ENCODE measurements at places on chromosomes 7 and 10.
A peak's percentile ranks its signal among the peaks of the same experiment; 100 is the strongest.

DNA sequence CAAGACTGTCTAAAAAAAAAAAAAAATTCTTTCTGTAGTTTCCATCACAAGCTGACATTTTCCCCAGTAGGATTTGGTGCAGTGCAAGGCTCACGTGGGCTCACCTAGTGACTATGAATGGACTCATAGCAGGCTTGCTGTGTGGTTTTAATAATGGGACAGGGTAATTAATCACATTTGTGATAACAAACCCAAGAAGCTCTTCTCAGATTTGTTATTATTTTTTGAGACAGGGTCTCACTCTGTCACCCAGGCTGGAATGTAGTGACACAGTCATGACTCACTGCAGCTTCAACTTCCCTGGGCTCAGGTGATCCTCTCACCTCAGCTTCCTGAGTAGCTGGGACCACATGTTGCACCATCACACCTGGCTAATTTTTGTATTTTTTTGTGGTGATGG, 40.0 kb downstream of the NACAD start:
- DNase-seq = no peak

DNA sequence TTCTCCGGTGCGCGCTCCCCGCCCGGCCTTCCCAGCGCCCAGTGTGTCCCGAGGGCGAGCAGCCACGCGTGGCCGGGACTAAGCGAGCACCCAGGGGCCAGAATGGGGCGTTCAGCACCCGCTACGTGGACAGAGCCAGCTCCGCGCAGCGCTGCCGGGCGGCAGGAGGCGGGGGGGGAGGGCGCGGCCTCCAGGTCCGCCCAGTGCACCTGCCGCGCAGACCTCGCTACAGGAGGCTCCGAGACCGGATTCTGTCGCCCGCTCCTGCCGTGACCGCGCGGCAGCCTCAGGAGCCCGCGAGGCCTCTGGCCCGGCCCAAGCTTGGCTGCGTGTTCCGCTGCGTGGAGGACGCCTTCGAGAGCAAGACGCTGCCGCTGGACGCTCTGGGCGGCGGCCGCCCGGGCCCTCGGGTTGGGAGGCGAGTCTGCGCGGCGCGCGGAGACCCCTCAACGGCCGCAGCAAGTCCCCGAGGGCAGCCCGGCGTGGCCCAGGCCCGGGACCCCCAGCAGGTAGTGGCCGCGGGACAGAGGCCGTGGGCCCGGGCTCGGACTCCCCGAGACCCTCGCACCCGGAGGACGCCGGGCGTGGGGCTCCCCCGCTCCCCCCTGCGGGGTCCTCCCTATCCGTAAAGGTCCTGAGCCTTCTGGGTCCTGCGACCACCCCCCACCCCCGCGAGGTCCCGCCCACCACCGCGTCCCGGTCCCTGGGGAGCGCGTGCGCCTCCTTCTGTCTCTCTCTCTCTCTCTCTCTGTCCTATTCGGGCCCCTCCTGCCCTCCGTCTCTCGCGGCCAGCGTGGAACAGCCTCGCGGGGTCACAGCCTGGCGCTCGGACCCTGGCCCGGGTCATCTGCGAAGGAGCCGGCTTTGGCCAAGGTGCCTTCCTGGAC, 904 bp upstream of the DPYSL4 start:
- no peak for DNase-seq

- DNase-seq = no peak
Observed at GRCh38 chr10:86057708-86058107, 308.9 kb downstream of the GRID1 start.

- DNase-seq = no peak
Observed at GRCh38 chr7:111763221-111763801, 201.0 kb upstream of the IMMP2L start.

DNA sequence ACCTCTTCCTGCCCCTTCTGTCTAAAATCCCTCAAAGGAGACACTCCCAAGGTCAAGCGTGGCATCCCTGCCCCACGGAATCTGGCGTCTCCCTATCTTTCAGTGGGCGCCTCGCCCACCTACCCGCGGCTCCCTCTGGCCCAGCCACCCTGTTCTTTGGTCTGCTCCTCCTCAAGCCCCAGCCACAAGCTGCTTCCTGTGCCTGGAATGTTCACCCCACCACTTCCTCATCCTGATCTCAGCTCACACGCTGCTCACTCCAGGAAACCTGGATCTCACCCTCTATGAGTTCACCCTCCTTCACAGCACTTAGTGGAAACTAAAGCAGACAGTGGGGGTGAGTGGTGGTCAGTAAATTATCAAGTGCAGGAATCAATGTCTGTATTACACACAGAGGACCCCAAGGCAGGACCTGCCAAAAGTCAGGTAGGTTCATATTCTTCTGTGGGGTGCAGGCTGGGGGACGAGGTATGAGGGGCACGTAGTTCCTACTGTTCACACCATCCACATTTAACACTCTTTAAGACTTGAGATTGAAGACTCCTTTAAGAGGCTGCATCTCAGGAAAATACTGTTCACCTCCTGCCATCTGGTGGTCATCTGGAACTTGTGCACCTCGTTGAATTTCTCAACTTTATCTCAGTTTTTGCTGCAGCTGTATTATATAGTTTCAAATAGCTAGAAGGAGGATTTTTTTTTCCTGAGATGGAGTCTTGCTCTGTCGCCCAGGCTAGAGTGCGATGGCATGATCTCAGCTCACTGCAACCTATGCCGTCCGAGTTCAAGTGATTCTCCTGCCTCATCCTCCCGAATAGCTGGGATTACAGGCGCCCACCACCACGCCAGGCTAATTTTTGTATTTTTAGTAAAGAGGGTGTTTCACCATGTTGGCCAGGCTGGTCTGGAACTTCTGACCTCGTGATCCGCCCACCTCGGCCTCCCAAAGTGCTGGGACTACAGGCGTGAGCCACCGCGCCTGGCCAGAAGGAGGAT, 166.6 kb downstream of the ARHGAP21 start:
- peak; percentile 20 for DNase-seq

GRCh38 chr10:73113551-73113950, 3.3 kb downstream of the NUDT13 start:
- DNase-seq = no peak

DNA sequence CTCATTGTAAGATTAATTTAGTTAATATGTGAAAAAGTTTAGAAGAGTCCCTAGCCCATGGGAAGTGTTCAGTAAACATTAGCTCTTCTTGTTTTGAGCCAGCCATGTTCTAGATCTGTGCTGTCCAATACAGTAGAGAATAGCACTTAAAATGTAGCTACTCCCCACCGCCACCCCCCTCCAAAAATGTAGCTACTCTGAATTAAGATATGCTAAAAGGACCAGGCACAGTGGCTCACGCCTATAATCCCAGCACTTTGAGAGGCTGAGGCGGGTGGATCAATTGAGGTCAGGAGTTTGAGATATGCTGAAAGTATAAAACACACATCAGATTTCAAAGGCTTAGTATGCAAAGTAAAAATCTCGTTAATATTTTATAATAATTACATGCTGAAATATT, 47.3 kb upstream of the MXI1 start:
- no peak for DNase-seq

DNA sequence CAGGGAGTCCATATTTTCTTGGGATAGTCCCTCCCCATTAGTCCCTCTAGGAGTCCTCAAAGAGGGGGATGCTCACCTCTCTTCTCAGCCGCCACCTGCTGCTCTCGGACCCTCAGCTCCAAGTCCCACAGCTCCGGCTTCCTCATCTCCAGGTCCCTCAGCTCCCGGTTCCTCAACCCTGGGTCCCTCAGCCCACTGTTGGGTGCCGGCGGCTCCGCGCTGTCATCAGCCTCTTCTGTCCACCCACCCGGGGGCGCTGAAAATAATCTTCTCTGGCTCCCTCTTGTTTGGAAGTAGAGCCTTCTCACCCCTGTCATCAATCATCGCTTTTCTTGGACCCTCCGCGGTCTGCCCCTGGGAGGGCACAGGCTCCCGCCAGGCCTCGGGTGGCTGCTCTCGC, 13.3 kb upstream of the CNNM1 start:
- no peak for DNase-seq

- DNase-seq = no peak
Observed at GRCh38 chr7:92884218-92884617, 47.8 kb upstream of the CDK6 start.

DNA sequence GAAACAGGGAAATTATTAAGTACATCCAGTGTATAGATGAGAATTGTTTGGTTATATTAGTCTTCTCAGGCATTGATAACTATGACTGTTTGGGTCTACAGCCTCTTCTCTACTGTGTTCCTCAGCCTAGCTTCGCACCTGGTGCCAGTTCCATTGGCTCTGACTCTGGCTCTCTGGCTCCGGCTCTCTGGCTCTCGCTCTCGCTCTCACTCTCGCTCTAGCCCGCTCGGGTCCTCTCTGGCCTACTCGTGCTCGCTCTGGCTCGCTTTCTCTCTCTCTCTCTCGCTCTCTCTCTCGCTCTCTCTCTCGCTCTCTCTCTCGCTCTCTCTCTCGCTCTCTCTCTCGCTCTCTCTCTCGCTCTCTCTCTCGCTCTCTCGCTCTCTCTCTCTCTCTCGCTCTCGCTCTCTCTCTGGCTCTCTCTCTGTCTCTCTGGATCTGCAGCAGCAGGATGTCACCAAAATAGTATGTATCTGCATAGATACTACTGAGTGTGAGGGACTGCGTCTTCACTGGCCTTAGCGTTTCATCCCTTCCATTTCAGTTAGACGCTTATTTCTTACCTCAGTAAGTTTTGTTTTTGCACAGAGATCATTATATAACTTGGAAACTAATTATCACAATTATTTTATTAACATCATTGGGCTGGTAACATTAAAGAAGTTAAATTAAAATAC, 6.5 kb upstream of the SSBP1 start:
- no peak for DNase-seq

- DNase-seq = peak; percentile 39
Observed at GRCh38 chr10:16182688-16183087, 254.1 kb upstream of the PTER start.

- no peak for DNase-seq
Observed at GRCh38 chr10:86815640-86816039, 59.2 kb downstream of the BMPR1A start.

DNA sequence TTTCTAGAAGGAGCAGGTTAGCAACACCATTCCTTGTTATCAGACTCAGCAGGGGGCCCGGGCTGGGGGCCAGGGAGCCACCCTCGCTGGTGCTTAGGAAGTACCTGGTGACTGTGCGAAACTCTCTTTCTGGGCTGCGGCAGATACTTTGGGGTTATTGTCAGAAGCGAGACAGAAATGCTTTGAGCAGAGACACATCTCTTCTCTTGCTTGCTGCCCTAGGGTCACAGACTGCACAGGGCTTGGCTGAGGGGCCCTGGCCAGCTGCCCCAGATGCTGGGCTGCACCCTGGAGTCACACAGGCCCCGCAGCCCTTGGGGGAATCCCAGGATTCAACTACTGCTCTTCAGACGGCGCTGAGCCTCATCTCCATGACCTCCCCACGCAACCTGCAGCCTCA, 91.9 kb downstream of the WDFY4 start:
- no peak for DNase-seq

DNA sequence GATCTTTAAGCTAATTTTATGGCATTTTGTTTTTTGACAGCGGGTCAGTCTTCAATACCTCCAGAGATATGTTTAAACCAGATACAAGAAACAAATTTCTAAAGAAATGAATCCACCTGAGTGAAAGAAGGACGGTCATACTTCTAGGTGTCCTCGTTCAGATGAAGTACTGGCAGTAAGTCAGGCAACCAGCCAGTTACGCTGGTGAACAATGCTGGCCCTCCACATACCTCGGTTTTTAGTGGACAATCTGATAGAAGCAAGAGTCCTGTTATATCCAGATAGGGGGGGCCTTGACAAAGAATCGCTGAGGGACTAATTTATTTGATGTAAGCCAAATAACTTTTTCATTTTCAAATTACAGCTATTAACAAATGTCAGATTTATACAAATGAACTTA, 266.4 kb upstream of the KLF14 start:
- no peak for DNase-seq

- DNase-seq = no peak
Observed at GRCh38 chr10:11612021-11613001, 861 bp upstream of the USP6NL start.

DNA sequence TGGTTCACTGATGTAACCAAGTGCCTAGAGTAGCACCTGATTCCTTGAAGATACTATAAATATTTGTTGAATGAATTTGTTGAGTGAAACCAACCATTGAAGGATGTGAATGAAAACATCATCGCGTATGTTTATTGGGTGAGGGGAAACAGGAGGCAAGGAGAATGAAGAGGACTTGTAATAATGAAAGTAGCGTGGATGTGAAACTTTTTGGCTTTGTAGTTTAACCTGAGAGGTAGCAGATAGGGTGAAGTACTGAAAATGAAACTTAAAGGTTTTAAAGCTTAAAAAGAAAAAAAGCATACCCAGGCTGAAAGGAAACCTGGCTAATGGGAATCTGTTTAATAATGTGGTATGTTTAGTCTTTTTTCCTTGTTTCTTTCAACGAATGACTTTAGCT, 5.2 kb downstream of the CCNY start:
- no peak for DNase-seq

- no peak for DNase-seq
Observed at GRCh38 chr7:130654850-130655249, 13.7 kb downstream of the COPG2 start.

- DNase-seq = no peak
Observed at GRCh38 chr7:37346761-37347160, 101.9 kb downstream of the ELMO1 start.

GRCh38 chr10:16689227-16689626, 128.0 kb downstream of the RSU1 start:
- no peak for DNase-seq

GRCh38 chr10:85151506-85151905, 823.1 kb downstream of the CCSER2 start:
- no peak for DNase-seq

DNA sequence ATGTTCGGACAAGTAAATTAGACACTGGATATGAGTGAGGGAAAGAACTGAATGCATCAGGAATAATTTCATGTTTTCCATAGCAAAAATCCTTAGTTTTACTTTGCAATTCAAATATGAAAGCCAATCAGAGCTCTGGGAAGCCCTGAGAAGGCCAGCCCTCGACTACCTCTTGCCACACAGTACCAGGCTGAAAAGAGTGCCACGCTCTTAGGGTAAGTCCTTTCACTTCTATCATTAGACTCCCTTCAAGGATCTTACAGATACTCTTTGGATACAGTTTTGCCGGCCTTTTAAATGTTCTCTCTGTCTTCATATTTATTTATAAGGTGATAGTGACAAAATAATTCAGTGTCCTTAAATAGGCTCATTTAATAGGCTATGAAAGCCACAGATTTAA, 1.9 kb downstream of the COBL start:
- DNase-seq = no peak

- no peak for DNase-seq
Observed at GRCh38 chr7:81162771-81163525, 244.1 kb upstream of the SEMA3C start.

- DNase-seq = no peak
Observed at GRCh38 chr7:21450941-21451340, 23.1 kb downstream of the SP4 start.

DNA sequence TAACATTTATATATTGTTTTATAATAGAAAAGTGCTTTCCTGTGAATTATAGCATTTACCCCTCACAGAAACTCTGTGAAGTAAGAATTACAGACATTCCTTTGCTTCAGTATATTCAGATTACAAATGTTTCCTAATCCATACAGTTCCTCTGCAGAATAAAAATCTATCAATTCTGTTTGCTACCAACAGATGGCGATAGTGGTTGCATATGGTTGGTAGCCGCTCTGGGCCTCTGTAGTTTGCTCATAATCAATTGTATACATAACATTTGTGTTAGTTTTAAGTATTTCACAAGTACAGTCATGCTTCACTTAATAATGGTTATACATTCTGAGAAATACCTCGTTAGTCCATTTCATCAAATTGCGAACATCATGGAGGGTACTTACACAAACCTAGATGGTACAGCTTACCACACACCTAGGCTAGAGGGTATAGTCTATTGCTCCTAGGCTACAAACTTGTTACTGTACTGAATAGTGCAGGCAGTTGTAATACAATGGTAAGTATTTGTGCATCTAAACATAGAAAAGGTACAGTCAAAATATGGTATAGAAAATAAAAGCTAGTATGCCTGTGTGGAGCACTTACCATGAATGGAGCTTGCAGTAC, 94.4 kb upstream of the STEAP4 start:
- DNase-seq = no peak
